ENCODE measurements at places on chromosomes 3 and 15.

DNA sequence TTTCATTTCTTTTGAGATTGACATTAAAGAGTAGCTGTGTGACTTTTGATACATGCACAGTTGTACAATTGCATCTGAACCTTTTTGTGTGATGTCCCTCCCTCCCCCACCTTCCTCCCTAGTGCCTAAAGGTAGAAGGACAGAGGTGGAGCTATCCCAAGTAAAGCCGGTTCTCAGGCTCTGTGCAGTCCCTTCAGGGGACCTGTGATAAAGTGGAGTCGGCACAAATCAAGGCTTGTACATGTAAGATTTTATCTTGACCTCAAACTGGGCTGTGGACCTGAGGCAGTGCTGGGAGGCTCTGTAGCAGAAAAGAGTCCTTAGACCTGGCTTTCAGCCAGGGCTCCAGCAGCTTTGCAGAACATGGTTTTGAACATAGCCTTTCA is 55.5 kb upstream of the CMTM7 start:
- DNase-seq = no peak

DNA sequence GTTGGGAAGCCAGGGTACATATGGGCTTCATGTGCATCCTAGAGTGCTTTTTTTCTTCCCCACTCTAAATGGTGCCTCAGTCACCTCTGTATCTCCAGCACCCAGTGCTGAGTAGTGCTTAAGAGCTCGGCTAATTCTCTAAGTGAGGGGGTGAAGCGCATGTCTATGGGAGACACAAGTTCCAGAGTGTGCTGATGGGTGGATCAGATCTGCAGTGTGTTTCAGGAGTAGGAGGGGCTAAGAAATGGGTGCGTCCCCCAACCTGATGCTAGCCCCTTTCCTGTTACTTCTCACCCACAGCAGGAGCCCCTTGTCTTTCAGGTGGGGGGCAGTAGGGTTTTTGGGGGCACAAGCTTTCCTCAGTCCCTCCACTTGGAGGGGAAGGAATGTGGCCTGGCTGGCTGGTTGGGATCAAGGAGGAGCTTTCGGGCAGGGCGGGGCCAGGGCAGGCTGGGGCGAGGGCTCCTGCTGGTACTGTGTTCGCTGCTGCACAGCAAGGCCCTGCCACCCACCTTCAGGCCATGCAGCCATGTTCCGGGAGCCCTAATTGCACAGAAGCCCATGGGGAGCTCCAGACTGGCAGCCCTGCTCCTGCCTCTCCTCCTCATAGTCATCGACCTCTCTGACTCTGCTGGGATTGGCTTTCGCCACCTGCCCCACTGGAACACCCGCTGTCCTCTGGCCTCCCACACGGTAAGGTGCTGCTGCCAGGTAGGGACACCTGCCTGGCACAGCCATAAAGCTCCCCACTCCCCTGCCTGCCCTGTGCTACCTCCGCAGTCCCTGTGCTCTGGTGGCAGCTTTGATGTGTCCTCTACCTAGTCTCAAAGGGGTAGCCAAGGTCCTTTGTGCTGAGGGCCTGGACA is at the start of gene IL17RE:
IL17RE (plus strand) TSS at position 477 of the 866 bp plus-strand sequence; CDS start at position 562, 85 bp downstream.
- no peak for DNase-seq

- no peak for DNase-seq
Observed at GRCh38 chr15:65069779-65070546, 2.2 kb upstream of the RASL12 start.

- no peak for DNase-seq
Observed at GRCh38 chr15:82020625-82021394, 25.0 kb downstream of the MEX3B start.

DNA sequence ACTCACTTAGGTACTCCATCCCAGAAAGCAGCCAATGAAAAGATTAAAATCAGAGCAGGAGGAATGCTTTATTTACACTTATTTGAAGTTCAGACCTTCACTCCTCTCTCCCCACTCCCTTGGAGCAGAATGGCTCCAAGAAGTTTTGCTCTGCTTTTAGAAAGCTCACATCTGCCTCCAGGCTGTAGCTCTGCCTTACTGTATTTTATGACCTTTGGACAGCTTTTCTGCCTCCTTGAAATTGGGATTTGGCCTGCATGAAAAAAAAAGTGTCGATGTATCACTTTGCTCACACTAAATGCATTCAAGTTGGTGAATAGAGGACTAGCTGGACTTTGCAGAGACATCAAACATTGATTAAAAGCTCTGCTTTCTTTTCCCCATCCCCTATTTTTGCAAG is 95.3 kb downstream of the SLC9A9 start:
- DNase-seq = no peak

DNA sequence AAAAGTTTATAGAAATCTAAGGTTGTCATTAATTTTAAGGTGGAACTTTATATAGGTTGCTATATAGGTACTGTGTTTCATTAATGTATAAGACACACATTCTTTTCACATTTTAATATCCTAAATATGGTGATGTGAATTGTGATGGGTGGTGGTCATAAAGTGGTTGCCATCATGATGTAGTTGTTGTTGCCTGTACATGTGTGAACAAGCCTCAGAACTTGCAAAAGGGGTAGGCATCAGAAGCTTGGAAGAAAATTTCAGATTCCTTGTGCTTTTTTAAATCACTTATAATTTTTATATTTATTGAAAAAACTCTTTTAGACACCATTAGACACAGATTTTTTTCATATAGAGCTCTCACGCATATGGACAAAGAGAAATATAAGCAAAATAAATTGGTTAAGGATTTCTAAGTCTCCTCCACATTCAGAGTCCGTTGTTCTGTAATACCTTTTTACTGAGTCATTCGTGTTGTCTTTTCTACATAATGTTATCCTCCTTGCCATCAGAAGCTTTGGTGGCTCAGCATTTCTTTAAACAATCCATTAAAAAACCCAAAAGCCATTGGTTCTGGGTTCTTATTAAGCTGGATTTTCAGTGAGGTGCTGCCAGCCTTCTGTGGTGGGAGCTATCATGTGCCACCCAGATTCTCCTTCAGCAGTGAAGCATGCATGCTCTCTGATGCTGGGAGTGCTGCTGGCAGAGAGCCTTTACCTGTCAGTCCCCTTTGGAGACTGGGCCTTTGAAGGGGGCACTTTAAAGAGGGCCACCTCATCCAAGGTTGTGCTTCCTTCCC is 140.4 kb upstream of the GALNT15 start:
- peak; percentile 32 for DNase-seq

GRCh38 chr3:117304681-117305080 is 595.1 kb downstream of the TUSC7 start:
- no peak for DNase-seq

- no peak for DNase-seq
Observed at GRCh38 chr3:107323723-107324122, 53.5 kb upstream of the CCDC54 start.

- DNase-seq = no peak
Observed at GRCh38 chr3:168116279-168116678, 20.6 kb upstream of the GOLIM4 start.

DNA sequence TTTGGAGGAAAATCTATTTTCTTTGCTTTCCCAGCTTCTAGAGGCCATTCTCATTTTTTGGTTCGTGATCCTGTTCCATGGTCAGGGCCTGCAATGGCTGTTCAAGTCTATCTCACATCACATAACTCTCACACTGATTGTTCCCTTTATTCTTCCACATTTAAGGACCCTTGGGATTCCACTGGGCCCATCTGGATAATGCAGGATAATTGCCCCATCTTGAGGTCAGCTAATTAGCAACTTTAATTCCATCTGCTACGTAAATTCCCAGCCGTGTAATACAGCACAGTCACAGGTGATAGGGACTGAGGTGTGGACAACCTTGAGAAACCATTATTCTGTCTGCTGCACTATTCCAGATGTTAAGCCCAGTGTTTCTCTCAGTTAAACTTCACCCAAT is 311.6 kb upstream of the CNTN4 start:
- DNase-seq = no peak

DNA sequence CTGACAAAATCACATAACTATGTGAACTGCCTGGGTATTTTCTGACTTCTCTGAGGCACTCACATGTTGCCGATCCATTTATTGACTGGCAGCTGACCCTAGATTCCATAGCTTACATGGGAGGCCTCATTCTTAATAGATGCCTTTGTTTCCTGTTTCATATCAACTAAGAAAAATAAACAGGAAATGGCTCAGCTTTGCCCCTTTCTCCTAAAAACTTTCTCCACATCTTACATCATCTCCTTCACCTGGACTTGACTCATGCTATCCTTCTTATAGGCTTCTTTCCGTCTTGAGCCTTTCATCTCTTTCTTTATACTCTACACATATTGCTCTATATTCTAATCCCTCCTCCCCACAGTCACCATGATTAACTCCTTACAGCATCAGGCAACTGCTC is 38.0 kb downstream of the TXNRD3 start:
- peak; percentile 50 for DNase-seq

DNA sequence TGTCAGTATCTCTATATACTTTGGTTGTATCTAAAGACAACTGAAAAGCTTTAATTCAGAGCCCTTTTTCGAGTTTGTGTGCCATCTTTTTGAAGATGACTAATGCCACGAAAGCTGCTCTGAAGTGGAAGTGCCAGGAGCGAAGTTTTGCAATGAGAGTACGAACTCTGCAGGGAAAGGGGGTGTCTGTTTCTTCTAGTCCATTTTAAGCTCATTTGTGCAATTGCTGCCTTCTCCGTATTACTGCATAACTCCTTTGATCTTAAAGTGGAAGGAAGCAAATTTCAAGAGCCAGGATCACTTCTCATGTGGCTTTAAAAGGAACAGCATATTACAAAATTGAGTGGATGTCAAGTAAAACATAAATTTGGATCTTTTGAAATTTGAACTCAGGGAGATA is 245.3 kb downstream of the FEZF2 start:
- DNase-seq = no peak

DNA sequence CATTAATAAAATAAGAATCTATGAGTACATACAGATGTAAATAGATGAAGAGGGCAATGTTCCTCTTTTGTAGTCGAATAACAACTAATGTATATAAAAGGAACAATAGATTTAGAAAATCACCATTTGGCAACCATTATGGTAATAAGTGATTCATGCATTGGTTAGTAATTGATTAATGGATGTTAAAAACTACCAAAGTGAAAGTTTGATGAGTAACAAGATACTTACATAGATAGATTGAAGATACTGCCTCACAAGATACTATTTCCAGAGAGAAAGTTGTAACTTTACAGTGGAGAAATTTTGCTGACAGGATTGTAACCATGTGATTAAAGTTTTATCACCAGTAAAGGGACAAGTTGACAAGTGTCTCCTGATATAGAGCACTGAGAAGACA is 55.0 kb downstream of the TCF12 start:
- no peak for DNase-seq

DNA sequence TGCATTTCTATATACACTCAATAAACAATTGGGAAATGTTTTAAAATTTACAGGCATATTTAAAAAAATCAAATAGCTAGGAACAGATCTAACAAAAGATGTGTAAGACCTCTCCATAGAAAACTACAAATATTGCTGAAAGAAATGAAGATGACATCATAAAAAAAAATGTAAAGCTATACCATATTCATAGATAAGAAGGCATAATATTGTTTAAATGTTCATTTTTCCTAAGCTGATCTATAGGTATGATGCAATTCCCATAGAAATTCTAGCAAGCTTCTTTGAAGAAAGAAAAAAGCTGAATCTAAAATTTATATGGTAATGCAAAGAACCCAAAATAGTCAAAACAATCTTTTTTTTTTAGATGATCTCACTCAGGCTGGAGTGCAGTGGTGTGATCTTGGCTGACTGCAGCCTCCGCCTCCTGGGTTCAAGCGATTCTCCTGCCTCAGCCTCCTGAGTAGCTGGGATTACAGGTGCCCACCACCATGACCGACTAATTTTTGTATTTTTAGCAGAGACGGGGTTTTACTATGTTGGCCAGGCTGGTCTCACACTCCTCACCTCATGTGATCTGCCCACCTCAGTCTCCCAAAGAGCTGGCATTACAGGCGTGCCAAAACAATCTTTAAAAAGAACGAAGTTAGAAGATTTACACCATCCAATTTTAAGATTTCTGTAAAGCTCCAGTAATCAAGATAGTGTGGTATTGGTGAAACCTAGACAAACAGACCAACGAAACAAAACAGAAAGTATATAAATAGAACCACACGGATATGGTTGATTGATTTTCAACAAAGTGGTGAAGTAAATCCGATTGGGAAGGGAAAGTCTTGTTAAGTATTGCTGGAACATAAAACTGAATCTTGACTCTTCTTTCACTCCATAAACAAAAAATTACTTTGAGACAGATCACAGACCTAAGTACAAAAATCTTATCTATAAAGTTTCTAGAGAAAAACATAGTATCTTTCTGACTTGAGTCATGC is 6.3 kb upstream of the BHLHE40 start:
- no peak for DNase-seq

- DNase-seq = no peak
Observed at GRCh38 chr3:158722108-158722507, 10.1 kb downstream of the RARRES1 start.

DNA sequence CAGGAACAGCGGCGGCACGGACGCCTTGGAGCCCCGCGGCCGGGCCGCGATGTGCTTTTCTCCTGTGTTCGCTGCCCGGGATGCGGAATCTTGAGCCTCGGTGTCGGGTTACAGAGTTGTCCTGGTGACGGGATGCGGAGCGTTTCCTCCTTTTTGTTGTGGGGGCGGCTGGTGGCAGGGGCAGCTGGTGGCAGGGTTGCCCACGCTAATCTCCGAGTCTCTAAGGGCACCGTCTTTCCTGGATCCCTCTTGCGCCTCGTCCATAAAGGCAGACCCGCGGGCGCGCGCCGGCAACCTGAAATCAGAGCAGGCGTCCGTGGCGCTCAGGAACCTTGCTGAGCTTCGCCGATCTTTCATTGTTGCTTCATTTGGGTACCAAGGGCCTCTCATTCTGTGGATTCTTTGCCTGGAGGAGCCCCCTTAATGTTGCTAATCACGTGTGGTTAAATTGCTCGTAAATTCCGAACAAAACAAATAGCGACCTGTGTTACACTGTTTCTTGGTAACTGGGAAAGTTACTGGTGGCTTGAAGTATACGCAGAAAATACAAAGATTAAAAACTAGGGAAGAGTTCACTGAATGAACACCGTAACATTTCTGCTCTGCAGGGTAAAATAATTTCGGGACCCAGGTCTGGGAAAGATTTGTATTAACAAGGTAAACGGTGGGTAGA is 844 bp upstream of the PFN2 start:
- DNase-seq = peak; percentile 61

DNA sequence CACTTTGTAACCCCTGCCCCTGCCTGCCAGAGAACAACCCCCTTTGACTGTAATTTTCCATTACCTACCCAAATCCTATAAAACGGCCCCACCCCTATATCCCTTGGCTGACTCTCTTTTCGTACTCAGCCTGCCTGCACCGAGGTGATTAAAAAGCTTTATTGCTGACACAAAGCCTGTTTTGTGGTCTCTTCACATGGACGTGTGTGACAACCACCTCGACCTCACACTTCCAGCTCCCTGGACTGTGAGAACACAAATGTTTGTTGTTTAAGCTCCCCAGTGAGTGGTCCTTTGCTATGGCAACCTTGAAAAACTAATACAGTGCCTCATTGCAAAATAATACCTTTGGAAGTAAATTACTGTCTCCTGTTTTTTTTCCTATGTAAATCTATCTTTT is 299.2 kb upstream of the POU1F1 start:
- DNase-seq = no peak

DNA sequence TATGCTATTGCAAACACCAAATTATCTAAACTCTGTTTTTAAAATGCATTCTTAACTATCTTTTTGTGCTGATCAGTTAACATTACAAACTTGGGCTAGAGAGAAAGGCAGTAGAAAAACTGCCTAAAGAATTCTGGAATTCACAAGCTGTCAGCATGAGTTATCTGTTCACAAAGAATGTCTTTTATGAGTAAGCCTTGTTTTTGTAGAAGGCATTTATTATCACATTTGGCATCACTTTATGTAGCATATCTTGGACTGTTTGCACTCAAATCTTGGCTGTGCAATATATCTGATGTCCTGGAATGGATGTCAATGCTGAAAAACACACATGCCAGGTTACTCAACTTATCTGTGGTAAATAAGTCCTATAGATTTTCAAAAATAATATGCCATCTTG is 15.5 kb upstream of the BCHE start:
- peak; percentile 69 for DNase-seq
